Liver (tissue), 10 donors: ENCODE measurements at places on chromosomes 1 and 21. TPM values are rescaled to one million over a fixed set of nuclear protein-coding genes. Genes with fewer than 3 reads are reported as not detected.

F3 gene
- 2.7 TPM for total RNA-seq

RHD gene
- total RNA-seq: not detected

OR6K3 gene
- total RNA-seq: not detected

RSPH1 gene
- 0.17 TPM for total RNA-seq

TMEM79 gene
- 1.5 TPM for total RNA-seq

SLC5A9 gene
- 6.5 TPM for total RNA-seq

CA6 gene
- not detected for total RNA-seq

IFNLR1 gene
- 2.2 TPM for total RNA-seq

RHEX gene
- 2.8 TPM for total RNA-seq

ELF3 gene
- total RNA-seq: 10.1 TPM

- H3K36me3 ChIP-seq: no peaks in the 10 kb centered on the region
- no peak overlapping the region for H3K4me3 ChIP-seq
- H3K4me1 ChIP-seq: no peaks in the 10 kb centered on the region
- H3K27ac ChIP-seq: no peak overlapping the region
- H3K27me3 ChIP-seq: no peaks in the 10 kb centered on the region
- DNase-seq: no peak
Observed at GRCh38 chr1:87928623-87929022, 599.9 kb downstream of the LMO4 start.

- H3K27ac ChIP-seq: no peak overlapping the region
- DNase-seq: no peak
- H3K4me3 ChIP-seq: no peak overlapping the region
- H3K36me3 ChIP-seq: no peaks in the 10 kb centered on the region
- H3K4me1 ChIP-seq: peaks cover 5% of the 10 kb centered on the region
- no peaks in the 10 kb centered on the region for H3K27me3 ChIP-seq
Observed at GRCh38 chr21:17585875-17586450, 26.7 kb downstream of the BTG3 start.

DNA sequence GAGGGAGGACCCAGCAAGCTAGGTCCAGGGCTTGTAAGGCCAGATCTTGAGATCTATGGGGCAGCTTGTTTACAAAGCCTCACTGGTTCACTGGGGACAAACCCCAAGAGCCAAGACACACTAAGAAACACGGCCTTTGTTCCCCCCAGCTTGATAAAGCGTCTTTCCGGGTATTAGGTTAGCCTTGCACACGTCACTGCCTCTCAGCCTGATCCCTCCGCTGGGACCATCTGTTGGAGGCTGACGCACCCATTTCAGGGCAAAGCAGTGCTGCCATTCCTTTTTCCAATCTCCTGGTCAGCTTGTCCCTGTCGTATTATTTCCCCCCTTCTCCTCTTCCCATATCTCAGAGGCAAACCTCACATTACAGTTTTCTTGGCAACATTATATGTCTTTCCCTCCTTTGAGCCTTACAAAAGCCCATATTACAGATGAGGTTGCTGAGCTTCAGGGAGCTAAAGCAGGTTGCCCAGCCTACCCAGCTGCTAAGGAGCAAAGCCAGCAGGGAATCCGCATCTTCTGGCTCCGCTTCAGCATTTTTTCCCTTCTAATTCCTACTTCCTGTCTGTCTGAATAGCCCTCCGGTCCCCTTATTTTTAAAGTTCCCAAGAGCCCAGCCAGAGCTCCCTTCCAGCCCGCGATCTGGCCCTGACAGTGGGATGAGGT lies 4.1 kb downstream of the HEYL start:
- DNase-seq: no peak
- no peaks in the 10 kb centered on the region for H3K36me3 ChIP-seq
- peak overlapping the region; percentile 45 for H3K27ac ChIP-seq
- H3K4me3 ChIP-seq: no peak overlapping the region
- H3K27me3 ChIP-seq: peaks cover 7% of the 10 kb centered on the region
- H3K4me1 ChIP-seq: no peaks in the 10 kb centered on the region

DNA sequence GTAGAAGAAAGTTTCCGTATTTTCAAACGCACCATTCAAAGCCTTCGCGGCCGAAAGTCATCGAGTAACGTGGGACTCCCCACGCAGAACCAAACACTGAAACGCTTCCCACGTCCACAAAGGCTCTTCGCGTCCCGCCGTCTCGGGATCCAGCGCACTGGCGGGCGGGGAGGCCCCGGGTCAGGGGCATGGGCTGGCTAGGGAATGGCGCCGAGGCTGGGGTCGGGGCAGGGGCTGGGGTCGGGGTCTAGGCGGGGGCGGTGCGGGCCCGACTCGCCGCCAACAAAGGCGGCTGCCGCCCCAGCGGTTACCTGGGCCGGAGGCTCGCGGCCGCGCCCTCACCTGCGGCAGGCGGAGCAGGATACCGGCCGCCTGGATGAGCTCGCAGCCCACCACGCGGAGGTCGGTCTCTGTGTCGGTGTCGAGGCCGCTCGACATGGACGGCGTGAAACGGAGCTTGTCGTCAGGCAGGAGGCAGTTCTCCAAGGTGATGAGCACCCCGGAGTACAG lies 403 bp downstream of the CCNL2 start:
- DNase-seq: no peak
- peaks cover 52% of the 10 kb centered on the region for H3K4me1 ChIP-seq
- peaks cover 18% of the 10 kb centered on the region for H3K36me3 ChIP-seq
- H3K4me3 ChIP-seq: peak overlapping the region; percentile 92

- H3K4me1 ChIP-seq: no peaks in the 10 kb centered on the region
- peaks cover 4% of the 10 kb centered on the region for H3K27me3 ChIP-seq
- H3K27ac ChIP-seq: no peak overlapping the region
- no peak for DNase-seq
- no peak overlapping the region for H3K4me3 ChIP-seq
Observed at GRCh38 chr21:42363312-42363711, 3.0 kb downstream of the TFF1 start.

DNA sequence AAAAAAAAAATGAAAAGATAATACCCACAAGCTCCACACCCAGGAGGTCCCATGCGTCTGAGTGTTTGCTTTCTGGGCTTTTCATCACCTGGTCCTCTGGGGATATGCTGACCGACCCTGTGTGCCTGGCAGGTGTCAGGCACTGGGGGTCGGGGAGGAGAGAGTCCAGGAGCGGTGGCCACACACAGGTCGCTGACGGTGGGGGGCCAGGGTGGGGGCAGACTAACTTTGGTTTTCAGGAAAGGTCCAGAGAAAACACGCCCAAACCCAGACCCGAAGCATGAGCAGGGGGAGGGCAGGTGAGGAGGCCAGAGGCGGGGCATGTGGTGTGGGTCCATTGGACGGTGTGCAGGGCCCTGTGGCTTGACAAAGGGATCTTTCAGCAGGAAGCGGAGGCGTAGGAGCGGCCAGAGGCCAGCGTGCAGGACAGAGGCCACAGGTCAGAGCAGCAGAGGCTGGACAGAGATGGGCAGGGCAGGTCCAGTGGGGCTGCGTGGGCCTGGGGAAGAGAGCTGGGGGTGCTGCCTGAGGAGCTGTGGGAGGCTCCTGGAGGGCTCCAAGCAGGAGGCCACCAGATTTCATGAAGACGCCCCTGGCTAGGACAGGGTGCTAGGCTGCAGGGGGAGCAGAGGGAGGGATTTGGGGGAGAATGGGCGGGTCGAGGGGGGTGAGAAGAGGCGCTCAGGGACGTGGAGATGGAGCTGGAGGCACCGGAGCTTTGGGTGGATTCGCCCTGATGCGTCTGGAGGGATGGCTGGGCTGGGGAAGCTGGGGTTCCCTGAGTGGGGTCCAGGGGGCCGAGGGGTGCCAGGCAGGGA lies 15.8 kb downstream of the RNF223 start:
- no peak overlapping the region for H3K4me3 ChIP-seq
- no peak overlapping the region for H3K27ac ChIP-seq
- DNase-seq: no peak

- H3K27ac ChIP-seq: no peak overlapping the region
- DNase-seq: no peak
- H3K4me1 ChIP-seq: peaks cover 9% of the 10 kb centered on the region
- H3K27me3 ChIP-seq: no peaks in the 10 kb centered on the region
- H3K4me3 ChIP-seq: no peak overlapping the region
Observed at GRCh38 chr1:182453631-182454030, 3.7 kb downstream of the RGSL1 start.

DNA sequence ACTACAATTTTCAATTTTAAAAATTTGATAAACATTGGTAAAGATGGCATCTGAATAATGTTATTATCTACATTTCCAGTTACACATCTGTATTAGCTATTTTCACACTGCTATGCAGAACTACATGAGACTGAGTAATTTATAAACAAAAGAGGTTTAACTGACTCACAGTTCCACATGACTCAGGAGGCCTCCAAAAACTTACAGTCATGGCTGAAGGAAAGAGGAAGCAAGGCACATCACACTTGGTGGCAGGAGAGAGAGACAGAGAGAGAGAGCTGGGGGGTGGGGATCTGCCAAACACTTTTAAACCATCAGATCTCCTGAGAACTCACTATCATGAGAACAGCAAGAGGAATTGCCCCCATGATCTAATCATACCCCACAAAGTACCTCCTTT lies 850.0 kb downstream of the LTN1 start:
- no peaks in the 10 kb centered on the region for H3K36me3 ChIP-seq
- H3K27me3 ChIP-seq: no peaks in the 10 kb centered on the region
- H3K27ac ChIP-seq: no peak overlapping the region
- H3K4me3 ChIP-seq: no peak overlapping the region

DNA sequence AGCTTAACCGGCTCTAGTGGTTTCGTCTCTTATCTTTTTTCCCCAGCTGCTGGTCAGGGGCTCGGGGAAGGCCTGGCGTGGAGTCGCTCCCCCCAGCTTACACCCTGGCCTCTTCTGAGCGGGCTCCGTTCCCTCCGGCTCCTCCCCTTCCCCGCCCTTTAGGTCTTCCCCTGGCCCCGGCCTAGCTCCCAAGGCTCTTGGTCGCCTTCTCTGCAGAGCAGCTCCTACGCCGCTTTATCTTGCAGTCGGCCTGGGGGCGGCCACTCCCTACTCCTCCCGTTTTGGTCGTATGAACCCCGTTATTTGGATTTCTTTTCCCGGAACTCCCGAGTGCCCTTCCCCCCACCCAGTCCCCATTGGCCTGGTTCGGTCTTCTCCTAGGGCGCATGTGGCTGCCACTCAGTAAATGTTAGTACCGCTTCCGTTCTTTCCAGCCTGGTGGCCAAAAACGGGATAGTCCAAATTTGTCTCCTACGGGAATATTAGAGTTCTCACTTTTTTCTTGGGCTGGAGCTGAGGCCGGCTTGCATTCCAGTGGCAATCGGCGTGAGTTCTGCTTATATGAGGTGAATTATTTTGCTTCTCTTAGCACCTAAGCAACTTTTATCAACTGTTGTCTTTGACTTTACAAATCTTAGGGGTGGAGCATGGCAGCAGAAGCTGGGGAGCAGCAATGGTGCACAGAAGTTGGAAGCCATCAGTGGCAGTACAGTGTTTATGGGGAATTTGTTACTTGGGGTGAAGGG lies 467 bp downstream of the THRAP3 start:
- DNase-seq: no peak
- H3K27ac ChIP-seq: peak overlapping the region; percentile 98
- peaks cover 3% of the 10 kb centered on the region for H3K36me3 ChIP-seq
- peak overlapping the region; percentile 99 for H3K4me3 ChIP-seq
- H3K27me3 ChIP-seq: no peaks in the 10 kb centered on the region

- no peak overlapping the region for H3K4me3 ChIP-seq
- H3K27ac ChIP-seq: no peak overlapping the region
- H3K4me1 ChIP-seq: peaks cover 5% of the 10 kb centered on the region
- DNase-seq: no peak
- no peaks in the 10 kb centered on the region for H3K36me3 ChIP-seq
Observed at GRCh38 chr1:64687725-64688327, 57.0 kb upstream of the RAVER2 start.

- H3K27ac ChIP-seq: no peak overlapping the region
- H3K27me3 ChIP-seq: no peaks in the 10 kb centered on the region
- H3K4me1 ChIP-seq: peaks cover 9% of the 10 kb centered on the region
Observed at GRCh38 chr1:61124696-61125095, 42.3 kb downstream of the NFIA start.

DNA sequence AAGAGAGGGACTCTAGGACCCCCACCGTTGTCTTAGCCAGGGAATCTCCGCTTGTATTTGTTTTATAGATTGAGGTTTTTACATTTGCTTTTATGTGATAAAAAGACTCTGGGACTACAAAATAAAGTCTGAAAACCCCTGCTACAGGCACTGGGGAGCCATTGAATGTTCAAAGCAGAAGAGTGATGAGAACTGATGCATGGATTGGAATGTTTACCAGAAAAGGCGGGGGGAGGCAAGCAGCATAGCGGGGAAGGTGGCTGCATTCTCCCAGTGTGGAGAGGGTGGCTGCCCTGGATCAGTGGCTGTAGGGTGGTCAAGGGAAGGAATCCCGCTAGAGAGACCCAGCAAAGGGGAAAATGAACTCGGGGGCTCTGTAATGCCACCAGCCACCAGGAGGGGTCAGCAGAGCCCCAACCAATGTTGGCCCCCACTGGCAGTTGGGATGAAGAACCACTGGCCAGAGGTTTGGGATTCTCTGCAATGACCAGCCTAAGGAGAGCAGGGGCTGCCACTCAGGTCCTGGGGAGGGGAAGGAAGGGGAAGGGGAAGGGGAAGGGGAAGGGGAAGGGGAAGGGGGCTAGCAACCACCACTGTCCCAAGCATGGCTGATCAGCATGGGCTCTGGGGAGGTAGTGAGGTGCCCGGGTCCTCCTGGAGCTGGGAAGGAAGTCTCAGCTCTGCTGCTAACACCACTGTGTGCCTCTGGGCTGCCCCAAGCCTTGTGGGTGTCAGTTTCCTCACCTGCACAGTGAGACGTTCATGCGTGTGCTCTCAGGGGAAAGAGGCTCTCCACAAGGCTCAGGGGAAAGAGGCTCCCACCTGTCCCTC lies 19.2 kb upstream of the PEF1 start:
- no peaks in the 10 kb centered on the region for H3K27me3 ChIP-seq
- no peaks in the 10 kb centered on the region for H3K4me1 ChIP-seq
- peak; percentile 80 for DNase-seq

GRCh38 chr1:109756848-109757521 lies 6.7 kb downstream of the EPS8L3 start:
- no peaks in the 10 kb centered on the region for H3K4me1 ChIP-seq
- H3K36me3 ChIP-seq: no peaks in the 10 kb centered on the region
- no peak overlapping the region for H3K4me3 ChIP-seq
- no peaks in the 10 kb centered on the region for H3K27me3 ChIP-seq

DNA sequence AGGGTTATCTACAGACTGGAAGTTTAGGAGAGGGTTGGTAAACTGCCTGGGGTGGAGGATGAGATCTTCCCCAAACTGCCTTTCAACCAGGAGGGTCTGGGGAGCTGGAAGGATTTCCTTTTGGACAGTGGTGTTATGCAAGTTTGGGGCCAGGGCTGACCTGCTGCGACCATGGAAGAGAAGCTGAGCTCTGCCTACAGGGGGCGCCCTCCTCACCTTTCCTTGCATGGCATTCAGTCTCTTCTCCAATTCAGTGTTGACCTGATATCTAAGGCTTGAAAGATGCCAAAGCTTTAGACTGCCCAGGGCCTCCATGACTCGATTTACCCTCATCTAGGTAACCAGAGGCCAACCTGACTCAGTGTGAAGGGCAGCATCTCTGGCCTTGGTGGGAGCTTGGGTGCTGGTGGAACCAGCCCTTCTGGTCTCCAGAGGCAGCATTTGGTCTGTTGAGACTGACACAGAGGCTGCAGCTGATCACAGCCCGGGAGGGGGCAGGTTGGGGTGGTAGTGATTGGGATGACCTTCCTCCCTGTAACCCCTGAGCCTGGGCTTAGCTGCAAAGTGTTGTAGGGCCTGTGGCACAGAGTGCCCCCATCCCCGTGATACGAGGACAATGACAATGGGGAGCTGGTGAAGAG lies 170.0 kb downstream of the GRIK3 start:
- DNase-seq: peak; percentile 37
- no peaks in the 10 kb centered on the region for H3K36me3 ChIP-seq
- no peak overlapping the region for H3K27ac ChIP-seq
- H3K4me1 ChIP-seq: no peaks in the 10 kb centered on the region
- H3K4me3 ChIP-seq: no peak overlapping the region
